ENCODE measurements at places on chromosomes 12 and 14.

- no peak for DNase-seq
Measured at GRCh38 chr14:77086951-77087350, 11.1 kb upstream of the CIPC start.

- no peak for DNase-seq
Measured at GRCh38 chr14:99754141-99755067, 38.8 kb upstream of the EML1 start.

- no peak for DNase-seq
Measured at GRCh38 chr14:100488057-100488456, 99.2 kb downstream of the BEGAIN start.

DNA sequence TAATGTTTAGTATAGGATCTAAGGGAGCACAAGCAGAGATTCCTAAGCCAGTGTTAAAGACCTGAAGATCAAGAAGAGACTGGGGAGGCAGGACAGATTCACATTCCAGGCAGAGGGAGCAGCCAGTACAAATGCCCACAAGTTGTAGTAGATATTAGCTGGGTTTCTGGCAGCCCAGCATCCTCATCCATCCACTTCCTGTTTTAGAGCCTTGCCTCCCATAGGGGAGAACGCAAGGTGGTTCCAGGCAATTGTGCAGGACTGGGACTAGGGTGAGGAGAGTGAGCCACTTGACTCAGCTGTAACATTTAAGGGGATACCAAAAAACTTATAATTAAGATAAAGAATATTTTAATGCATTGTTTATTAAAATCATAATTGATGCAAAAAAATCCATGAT lies 71.3 kb upstream of the PSMA6 start:
- DNase-seq, result no peak

GRCh38 chr12:54750-55535 lies 11.6 kb upstream of the IQSEC3 start:
- no peak for DNase-seq

Data from AML-193 (cell line).